ENCODE measurements at places on chromosomes 11 and 22. TPM values are rescaled to one million over a fixed set of nuclear protein-coding genes. Genes with fewer than 3 reads are reported as not detected.

Gene FIBIN
- total RNA-seq = 0.36 TPM

Gene MAPK8IP2
- 7.7 TPM for total RNA-seq

Gene C11orf86
- total RNA-seq = not detected

Gene MRGPRX3
- not detected for total RNA-seq

Gene NOX4
- total RNA-seq = 3.1 TPM

Gene SAA2
- total RNA-seq = not detected

Gene PHF5A
- 51.0 TPM for total RNA-seq

Gene PATZ1
- 24.6 TPM for total RNA-seq

Gene GDPD4
- not detected for total RNA-seq

Gene TREH
- not detected for total RNA-seq

Gene INPP5J
- total RNA-seq = not detected

Gene SOX10
- 242 TPM for total RNA-seq

Gene STARD10
- 21.4 TPM for total RNA-seq

Gene MYH9
- total RNA-seq = 410 TPM

Gene OR4D5
- not detected for total RNA-seq

Gene ST14
- not detected for total RNA-seq

Gene KRTAP5-10
- not detected for total RNA-seq

Gene DEPDC7
- 30.5 TPM for total RNA-seq

Gene TBX10
- not detected for total RNA-seq

Gene CRYBB3
- not detected for total RNA-seq

Gene INS
- not detected for total RNA-seq

Gene OR51B2
- total RNA-seq = not detected

Gene YIF1A
- total RNA-seq = 147 TPM

Gene SHANK2
- 0.15 TPM for total RNA-seq

Gene ME3
- 14.3 TPM for total RNA-seq

Gene DDI1
- not detected for total RNA-seq

Gene SMTNL1
- total RNA-seq = not detected

Gene RAB38
- 294 TPM for total RNA-seq

Gene KCNJ4
- not detected for total RNA-seq

Gene ZP1
- not detected for total RNA-seq

Gene OR2AT4
- 0.73 TPM for total RNA-seq

Gene RELT
- total RNA-seq = 3.3 TPM

Gene NECTIN1
- 14.7 TPM for total RNA-seq

Gene RABL2B
- total RNA-seq = 4.5 TPM

Gene SYT7
- 0.73 TPM for total RNA-seq

Gene GUCY1A2
- total RNA-seq = 0.34 TPM

Data from melanocyte of skin (primary cell).